ENCODE measurements at places on chromosomes 4 and X.

GRCh38 chr4:138189206-138189605 is 52.9 kb downstream of the SLC7A11 start:
- no peak for DNase-seq

- DNase-seq: peak; percentile 16
Measured at GRCh38 chr4:148443512-148444295, 1.5 kb upstream of the NR3C2 start.

DNA sequence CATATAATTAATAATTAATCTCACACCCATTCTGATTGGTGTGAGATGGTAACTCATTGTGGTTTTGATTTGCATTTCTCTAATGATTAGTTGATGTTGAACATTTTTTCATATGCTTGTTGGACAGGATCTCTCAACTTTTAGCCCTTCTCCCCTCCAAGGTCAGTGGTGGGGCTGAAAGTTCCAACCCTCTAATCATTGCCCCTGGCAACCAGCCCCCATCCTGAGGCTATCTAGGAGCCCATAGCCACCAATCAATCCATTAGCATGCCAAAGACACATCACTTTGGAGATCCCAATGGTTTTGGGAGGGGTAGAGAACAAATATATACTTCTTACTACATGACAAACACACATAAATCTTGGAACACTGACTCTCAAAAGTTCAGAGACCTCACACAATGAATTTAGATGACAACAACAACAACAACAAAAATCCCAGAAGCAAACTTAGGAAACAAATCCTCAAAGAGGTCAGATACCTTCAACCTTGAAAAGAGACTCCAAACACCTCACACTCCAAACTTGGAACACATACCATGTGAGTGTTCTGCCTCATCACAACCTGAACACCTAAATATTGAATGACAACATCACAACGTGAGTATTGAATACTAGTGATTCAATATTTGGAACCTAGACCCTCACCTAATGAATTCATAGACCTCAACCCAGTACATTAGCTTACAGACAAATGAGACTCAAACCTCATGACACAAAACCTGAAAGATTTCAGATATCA is 19.0 kb upstream of the PAGE4 start:
- no peak for DNase-seq

DNA sequence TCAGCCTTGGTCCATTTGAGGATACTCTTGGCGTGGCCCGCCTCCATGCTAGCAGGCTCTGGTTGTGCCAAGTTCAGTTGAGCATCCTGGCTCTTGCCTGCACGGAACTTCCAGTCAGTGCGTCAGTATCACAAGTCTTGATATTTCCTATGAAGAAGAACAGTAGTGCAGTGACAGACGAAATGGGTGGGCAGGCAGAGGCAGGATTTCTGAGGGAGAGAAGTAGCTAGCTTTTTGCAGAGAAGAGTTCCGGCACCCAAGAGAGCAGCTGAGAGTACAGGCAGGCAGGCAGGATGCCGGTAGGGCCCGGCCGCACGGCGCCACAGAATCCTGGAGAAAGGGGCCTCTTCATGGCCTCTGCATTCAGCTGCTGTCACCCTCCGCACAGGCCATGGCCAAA is 56.1 kb upstream of the MSANTD1 start:
- DNase-seq: no peak

All from activated gamma-delta T cell (primary cell).